A172 (cell line): ENCODE measurements at places on chromosomes 3 and 15.

- no peak for DNase-seq
These were observed 93.2 kb downstream of the GHSR start for GRCh38 chr3:172354931-172355499.

DNA sequence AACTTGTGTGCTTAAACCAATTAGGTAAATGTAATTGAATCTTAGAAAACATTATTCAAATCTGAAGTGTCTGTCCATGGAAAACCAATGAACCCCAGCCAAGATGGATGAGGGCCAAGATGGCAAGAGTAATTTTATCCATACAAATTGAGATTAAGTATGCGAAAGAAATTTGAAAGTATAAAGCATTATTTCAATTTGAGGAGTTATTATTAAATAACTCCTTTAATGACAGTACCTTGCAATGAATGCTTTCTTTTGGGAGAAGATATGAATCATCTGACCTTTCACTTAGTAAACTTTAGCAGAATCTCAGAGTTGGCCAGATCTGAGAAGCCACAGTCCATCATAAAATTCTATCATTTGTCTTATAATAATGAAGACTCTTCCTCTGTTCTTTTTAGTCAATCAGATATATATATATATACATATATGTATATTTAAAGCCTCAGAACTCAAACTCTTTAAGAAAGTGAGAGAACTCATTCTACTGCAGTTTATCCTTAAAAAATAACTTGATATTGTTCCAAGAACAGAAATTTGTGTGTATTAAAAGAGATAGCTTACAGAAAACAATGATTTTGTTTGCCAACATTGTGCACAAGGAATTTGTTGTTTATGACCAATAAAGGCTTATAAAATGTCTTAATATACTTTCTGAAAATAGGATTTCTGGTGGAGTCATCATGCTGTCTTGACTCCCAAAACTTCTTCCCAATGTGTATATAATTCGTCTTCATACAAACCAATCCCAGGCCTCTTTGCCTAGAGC, 434.8 kb upstream of the THBS1 start:
- DNase-seq: no peak

- no peak for DNase-seq
These were observed 10.7 kb upstream of the CHSY1 start for GRCh38 chr15:101262551-101262950.

DNA sequence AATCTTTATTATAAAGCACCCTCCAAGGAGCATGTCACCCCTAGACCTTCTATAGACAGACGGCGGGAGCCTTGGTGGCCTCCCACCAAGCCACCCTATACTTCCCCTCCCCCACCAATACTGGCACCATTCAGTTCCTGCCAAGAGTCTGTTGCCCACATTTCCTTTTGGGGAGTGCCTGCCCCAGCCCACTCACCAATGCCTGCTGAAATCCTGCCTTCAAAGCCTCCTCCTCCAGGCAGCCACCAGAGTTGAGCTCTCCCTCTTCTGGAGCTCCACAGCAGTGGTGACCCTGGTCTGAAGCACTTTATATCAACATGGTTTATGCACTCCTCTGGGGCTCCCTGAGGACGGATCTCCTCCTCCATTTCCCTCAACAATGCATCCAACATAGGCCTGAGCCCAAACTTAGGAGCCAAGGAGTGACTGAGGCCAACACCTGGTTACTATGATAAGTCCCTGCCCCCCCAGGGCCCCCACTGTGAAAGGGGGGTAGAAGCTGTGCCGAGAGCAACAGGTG, 8.8 kb downstream of the CCDC33 start:
- no peak for DNase-seq

GRCh38 chr15:25903024-25903581, 40.0 kb upstream of the ATP10A start:
- no peak for DNase-seq
